ENCODE measurements at places on chromosomes 1 and 21.

- DNase-seq = no peak
These were observed 9.4 kb downstream of the IPO9 start for GRCh38 chr1:201838381-201838780.

DNA sequence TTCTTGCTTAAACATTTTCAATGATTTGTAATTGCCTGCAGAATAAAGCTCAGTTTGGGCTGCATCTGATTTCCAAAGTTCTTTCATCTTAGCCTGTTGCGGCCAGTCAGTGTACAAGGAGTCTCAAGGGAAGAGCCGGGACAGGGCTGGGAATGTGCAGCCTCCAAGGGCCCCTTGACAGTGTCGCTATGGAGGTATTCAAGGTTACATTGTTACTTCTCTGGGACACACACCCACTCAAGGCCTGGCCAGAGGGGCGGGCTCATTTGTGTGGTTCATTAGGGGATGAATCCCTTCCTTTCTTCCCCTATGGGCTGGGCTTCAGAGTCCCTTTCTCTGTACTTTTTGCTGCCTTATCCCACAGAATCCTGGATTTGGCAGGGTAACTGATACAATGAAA lies 107.6 kb upstream of the CSF3R start:
- DNase-seq = no peak

DNA sequence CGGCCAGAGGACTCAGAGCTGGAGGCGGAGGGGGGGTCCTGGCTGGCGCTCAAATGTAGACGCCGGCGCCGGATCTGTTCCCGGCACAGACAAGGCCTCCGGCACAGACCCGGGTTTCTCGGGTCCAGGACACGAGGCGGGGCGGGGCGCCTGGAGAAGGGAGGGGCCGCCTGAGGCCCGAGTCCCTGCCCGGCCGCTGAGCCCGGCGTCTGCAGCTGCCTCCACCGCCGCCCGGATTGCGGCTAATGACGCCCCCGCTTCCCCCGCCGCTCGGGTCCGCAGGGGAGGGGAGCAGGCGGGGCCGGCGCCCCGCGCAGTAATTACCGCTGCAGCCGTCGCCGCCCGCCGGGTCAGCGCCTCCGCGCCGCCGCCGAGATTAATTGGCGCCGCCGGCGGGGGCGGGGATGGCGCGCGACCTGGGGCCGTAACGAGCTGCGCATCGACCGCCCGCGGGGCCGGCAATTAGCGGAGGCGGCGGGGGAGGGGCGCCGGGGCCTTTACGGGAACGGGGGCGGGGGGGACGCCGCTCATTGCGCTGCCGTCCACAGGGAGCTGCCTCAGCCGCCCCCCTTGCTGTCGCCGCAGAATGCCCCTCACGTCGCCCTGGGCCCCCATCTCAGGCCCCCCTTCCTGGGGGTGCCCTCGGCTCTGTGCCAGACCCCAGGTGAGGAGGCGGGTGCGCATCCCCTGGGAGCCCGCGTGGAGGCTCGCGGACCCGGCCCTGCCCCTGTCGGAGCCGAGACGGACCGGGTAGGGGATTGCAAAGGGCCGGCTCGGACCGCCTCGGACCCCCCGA lies 17.3 kb downstream of the NOC2L start:
- no peak for DNase-seq

GRCh38 chr1:222370913-222371675 lies 176.8 kb downstream of the HHIPL2 start:
- DNase-seq = peak; percentile 38

GRCh38 chr1:1335792-1336248 lies 4.7 kb downstream of the TAS1R3 start:
- no peak for DNase-seq

DNA sequence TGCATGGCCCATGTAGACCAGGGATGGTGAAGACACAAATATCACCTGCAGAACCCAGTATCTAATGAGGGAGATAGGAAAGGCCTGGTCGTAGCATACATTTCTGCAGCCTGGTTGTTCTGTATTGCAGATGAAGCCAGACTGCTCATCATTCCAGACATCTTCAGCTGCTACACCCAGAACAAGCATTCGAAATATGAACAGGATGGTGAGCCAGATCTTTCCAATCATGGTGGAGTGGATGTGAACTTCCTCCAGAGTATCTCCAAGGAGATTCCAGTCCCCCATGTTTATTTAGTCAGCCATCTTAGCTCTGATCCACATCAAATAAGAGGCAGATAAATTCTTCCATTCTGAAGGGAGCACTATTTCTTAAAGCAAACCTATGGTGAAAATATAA lies 2.7 kb upstream of the MYCBP start:
- no peak for DNase-seq

GRCh38 chr1:193077991-193078390 lies 18.6 kb downstream of the RO60 start:
- no peak for DNase-seq
